ENCODE measurements at places on chromosomes 12 and 14. TPM values are rescaled to one million over a fixed set of nuclear protein-coding genes. Genes with fewer than 3 reads are reported as not detected.

GRCh38 chr14:62896932-62897456, 148.3 kb downstream of the KCNH5 start:
- H3K27ac ChIP-seq, result no peak overlapping the region
- no peak for DNase-seq
- H3K4me1 ChIP-seq, result no peaks in the 10 kb centered on the region
- H3K4me3 ChIP-seq, result no peak overlapping the region
- H3K36me3 ChIP-seq, result no peaks in the 10 kb centered on the region

GRCh38 chr14:99946652-99947489, 118.4 kb upstream of the EVL start:
- H3K4me3 ChIP-seq, result no peak overlapping the region
- H3K27me3 ChIP-seq, result no peaks in the 10 kb centered on the region
- no peaks in the 10 kb centered on the region for H3K36me3 ChIP-seq

- H3K4me3 ChIP-seq, result no peak overlapping the region
- H3K4me1 ChIP-seq, result no peaks in the 10 kb centered on the region
- H3K27me3 ChIP-seq, result no peaks in the 10 kb centered on the region
- no peaks in the 10 kb centered on the region for H3K36me3 ChIP-seq
- DNase-seq, result no peak
Observed at GRCh38 chr12:65099182-65099581, 21.9 kb downstream of the WIF1 start.

DNA sequence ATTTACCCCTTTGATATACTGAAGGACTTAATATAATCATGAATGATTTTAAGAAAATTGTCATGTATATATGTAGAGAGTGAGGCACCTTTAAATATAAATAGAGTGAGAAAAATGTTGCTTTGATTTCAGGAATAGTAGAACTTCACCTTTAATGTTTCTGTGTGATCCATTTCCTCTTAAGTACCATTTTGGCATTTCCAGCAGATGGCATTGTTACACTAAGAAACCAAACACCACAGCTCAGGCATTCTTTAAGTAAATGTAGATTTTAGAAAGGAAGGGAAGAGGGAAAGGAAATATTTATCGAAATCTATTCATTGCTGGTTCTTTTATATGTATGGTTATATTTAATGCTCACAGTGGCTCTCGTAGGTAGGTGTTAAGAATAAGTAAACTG, 556.7 kb upstream of the FBXO33 start:
- no peak overlapping the region for H3K4me3 ChIP-seq
- H3K27ac ChIP-seq, result no peak overlapping the region
- H3K4me1 ChIP-seq, result no peaks in the 10 kb centered on the region
- no peaks in the 10 kb centered on the region for H3K27me3 ChIP-seq
- no peaks in the 10 kb centered on the region for H3K36me3 ChIP-seq

DNA sequence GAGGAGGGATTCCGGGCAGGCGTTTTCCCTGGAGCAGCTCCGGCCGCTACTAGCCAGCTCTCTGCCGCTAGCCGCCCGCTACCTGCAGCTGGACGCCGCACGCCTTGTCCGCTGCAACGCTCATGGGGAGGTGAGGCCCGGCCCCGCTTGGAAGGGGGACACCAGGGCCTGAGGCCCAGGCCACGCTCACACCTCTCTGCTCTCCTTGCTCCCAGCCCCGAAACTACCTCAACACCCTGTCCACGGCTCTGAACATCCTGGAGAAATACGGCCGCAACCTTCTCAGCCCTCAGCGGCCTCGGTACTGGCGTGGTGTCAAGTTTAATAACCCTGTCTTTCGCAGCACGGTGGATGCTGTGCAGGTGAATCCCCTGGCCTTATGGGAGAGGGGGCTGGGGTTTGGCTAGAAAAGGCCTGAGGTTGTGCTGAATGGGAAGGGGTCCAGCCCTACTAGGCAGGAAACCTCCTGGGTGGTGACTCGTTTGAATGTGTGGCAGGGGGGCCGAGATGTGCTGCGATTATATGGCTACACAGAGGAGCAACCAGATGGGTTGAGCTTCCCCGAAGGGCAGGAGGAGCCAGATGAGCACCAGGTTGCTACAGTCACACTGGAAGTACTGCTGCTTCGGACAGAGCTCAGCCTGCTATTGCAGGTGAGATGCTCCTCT, 597 bp downstream of the RNF31 start:
- H3K4me1 ChIP-seq, result peaks cover 6% of the 10 kb centered on the region
- peak overlapping the region; percentile 95 for H3K4me3 ChIP-seq
- peaks cover 5% of the 10 kb centered on the region for H3K36me3 ChIP-seq
- H3K27me3 ChIP-seq, result no peaks in the 10 kb centered on the region
- H3K27ac ChIP-seq, result peak overlapping the region; percentile 65

- H3K4me3 ChIP-seq, result no peak overlapping the region
- no peaks in the 10 kb centered on the region for H3K4me1 ChIP-seq
- no peaks in the 10 kb centered on the region for H3K27me3 ChIP-seq
- H3K36me3 ChIP-seq, result no peaks in the 10 kb centered on the region
- no peak for DNase-seq
Observed at GRCh38 chr12:5614256-5614655, 182.3 kb downstream of the NTF3 start.

DNA sequence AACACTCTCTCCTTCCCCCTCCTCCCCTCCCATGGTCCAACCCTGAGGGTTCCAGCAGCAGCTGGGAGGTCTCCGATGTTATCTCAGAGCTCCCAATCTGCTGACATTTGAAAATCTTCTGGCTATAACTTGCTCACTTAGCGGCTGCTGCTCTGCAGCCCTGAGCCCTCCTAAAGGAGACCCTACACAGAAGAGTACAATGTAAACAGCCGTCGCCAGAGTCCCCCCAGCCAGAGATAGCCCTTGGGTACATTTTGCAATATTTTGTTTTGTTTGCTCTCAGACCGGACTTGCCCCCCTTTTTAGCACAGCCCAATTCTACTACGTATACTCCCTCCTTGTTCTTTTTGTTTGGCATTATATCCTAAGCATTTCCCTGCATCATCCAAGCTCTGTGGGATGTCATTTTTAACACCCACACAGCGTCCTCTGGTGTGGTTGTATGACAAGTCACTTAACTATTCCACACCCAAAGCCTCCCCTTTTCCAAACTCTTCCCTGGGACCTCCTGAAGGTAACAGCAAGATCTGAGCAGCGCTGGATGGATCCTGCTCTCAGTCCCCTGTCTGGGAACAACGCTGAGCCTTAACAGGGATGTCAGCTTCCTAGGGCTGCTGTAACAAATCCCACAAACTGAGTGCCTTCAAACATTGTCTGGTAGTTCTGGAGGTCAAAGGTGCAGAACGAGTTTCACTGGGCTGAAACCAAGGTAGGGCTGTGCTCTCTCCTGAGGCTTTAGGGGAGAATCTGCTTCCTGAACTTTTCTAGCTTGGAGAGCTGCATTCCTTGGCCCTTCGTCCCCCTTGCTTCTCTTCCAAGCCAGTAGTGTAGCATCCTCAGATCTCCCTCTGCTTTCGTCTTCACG, 25.3 kb upstream of the TCL1B start:
- DNase-seq, result no peak
- H3K27ac ChIP-seq, result no peak overlapping the region

GRCh38 chr12:45189766-45190403, 26.0 kb upstream of the ANO6 start:
- no peaks in the 10 kb centered on the region for H3K27me3 ChIP-seq
- no peak for DNase-seq
- peak overlapping the region; percentile 93 for H3K27ac ChIP-seq
- no peak overlapping the region for H3K4me3 ChIP-seq

- H3K36me3 ChIP-seq, result no peaks in the 10 kb centered on the region
- H3K27me3 ChIP-seq, result no peaks in the 10 kb centered on the region
- peak; percentile 84 for DNase-seq
- H3K27ac ChIP-seq, result peak within 1 kb of the TSS; percentile 86
- H3K4me1 ChIP-seq, result no peaks in the 10 kb centered on the region
- H3K4me3 ChIP-seq, result peak within 1 kb of the TSS; percentile 49
Observed at GRCh38 chr14:38207736-38208617, at the start of gene SSTR1. TSS of gene SSTR1 (plus strand) at chr14:38207904. CDS start at chr14:38209390, 1,486 bp downstream.

Gene POTEM
- total RNA-seq, result not detected

Gene OR4K1
- total RNA-seq, result not detected

Gene ADIPOR2
- total RNA-seq, result 119 TPM

Gene ASCL1
- not detected for total RNA-seq

Gene STK38L
- total RNA-seq, result 52.0 TPM

Gene RHEBL1
- 2.5 TPM for total RNA-seq
